Activated CD4-positive, alpha-beta T cell treated with anti-CD3 and anti-CD28 coated beads, Interleukin-2, Interleukin-6, amounts not matched to agents 100 ng/mL and 50 ng/mL, durations not matched to agents 16 hours and 8 hours (primary cell): ENCODE measurements at places on chromosomes 5 and 9.

GRCh38 chr9:109423877-109424276 lies 74.2 kb downstream of the PTPN3 start:
- no peak for DNase-seq

DNA sequence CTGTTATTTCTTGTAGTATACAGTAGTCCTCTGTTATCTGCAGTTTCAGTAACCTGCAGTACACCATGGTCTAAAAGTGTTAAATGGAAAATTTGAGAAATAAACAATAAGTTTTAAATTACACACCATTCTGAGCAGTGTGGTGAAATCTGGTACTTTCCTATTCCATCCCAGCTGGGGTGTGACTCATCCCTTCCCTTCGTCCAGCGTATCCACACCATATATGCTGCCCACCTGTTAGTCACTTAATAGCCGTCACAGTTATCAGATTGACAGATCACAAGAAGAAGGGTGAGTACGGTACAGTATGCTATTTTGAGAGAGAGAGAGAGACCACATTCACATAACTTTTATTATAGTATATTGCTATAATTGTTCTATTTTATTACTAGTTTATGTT lies 28.9 kb downstream of the FAM151B start:
- peak; percentile 39 for DNase-seq

DNA sequence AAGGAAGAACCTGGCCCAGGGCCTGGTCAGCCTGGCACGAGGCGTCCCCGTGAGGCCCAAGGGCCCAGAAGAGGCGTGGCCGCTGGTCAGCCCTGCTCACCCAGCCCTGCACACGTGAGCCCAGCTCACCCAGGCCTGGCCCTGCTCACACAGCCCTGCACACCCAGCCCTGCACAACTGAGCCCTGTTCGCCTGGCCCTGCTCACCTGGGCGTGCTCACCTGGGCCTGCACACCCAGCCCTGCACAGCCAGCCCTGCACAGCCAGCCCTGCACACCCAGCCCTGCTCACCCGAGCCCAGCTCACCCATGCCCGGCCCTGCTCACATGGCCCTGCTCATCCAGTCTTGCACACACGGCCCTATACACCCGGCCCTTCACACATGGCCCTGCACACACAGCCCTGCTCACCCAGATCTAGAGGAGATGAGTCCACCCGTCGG lies 2.1 kb downstream of the ZDHHC11 start:
- DNase-seq: no peak

DNA sequence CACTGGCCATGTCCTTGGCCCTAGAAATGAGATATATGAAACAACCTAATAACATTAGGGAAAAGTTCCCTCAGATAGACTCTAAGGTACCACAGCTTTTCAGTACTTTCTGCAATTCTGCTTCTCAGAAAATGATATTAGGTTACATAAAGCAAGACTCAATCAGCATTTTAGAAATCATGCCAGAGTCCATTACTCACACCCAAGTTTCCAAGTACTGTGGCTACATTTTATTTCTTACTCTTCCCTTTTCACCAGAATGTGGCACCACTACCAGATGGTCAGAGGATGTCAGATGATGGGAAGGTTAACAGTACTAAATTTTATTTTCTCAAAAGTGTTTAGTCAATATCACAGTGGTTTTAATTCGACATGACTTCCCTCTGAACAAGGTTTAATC lies 217.2 kb downstream of the MLLT3 start:
- DNase-seq: no peak

DNA sequence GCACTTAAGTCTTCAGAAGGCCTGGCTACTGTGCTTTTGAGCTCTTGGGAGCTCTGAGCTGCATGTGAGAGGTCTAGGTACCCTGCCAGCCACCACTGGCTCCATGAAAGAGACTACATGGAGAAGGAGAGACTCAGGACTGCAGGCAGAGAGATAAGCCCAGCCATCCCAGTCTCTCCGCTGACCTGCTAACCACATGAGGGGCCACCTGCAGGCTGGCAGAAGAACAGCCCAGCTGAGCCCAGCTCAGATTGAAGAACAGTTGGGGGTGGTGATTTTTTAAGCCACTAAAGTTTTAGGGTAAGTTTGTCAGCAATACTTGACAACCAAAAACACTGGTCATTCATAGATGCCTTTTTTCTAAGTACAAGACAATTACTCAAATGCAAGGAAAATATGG lies 205.0 kb upstream of the PRDM9 start:
- no peak for DNase-seq

- peak; percentile 43 for DNase-seq
Observed at GRCh38 chr5:176542596-176543427, 5.6 kb upstream of the RNF44 start.

- no peak for DNase-seq
Observed at GRCh38 chr5:142946547-142947426, 176.6 kb downstream of the ARHGAP26 start.

DNA sequence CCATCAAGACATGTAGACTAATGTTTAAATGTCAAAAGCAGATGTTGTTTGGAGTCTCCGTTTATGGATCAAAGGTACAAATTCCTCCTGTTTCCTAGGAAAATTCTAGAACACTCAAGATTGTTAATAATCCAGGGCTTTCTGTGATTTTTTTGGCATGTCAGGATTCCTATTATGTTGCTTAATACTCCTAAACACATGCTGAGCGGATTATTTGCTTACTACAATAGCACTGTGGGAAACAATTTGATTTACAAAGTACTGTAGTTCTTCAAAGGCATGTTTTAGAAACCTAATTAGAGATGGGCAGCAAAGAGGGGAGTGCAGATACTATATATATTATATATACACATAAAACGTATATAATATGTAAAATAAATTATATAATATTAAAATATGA lies 19.0 kb upstream of the SCAMP1 start:
- DNase-seq: no peak

DNA sequence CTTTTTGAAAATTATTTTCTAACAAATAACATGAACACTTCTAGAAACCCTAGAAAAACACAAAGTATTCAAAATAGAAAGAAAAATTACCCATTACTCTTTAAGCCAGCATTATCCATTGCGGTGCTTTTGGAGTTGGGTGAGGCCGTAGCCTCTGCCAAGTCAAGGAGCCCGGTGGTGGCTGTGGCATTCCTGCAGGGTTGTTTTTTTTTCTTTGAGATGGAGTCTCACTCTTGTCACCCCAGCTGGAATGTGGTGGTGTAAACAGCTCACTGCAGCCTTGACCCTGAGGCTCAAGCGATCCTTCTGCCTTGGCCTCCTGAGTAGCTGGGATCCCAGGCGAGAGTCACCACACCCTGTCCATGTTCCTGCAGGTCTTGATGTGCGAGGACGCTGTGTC lies 8.2 kb upstream of the AHRR start:
- DNase-seq: no peak

GRCh38 chr5:5386329-5386728 lies 36.1 kb upstream of the ICE1 start:
- DNase-seq: no peak

DNA sequence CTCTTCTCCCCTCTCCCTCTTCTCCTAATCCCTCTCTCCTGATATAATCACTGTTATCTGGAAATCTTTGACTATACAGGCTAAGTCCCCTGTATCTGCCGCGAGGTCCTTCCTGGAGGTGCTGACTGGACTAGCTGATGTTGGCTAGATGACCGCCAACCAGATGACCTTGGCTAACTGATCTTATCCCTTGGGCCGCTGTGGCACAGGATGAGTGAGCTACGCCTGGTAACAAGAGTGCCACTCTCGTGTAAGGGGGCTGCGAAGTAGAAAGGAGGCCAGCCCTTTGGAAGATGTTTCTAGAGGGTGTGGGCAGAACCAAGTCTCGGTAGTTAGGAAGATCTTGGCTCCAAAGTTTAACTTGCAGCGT lies 345 bp upstream of the PRRC1 start:
- no peak for DNase-seq

DNA sequence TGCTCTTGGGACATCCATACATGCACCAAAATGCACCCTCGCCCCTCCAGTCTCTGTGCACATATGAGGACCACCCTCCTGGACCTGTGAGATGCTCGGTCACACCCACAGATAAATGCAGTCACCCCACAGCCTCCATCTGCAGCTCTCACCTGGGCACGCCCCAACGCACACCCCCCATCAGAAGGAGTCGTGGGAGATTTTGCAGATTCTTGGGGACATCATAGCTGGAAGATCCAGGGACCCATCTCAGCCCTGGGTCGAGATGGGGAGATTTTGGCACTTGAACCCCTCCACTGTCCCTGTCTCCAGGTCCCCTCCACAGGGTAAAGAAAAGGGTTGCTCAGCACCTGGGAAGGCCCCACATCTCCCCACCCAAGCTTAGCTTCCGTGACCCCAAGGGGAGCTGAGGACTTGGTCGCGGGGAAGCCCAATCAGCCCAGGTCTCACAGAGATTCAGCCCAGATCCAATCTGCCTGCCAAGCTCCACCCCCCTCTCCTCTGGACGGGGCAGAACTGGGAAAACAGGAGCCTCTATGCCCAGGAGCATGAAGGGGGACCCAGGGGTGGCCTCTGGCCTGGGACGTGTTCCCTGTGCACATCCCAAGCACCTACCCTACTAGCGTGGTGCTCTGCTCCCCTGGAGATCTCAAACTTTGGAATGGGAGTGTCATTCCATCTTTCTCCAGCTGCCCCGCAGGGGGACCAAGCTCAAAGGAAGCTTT lies 89.2 kb upstream of the LMX1B start:
- DNase-seq: no peak

GRCh38 chr5:109324931-109325330 lies 84.8 kb downstream of the PJA2 start:
- no peak for DNase-seq

DNA sequence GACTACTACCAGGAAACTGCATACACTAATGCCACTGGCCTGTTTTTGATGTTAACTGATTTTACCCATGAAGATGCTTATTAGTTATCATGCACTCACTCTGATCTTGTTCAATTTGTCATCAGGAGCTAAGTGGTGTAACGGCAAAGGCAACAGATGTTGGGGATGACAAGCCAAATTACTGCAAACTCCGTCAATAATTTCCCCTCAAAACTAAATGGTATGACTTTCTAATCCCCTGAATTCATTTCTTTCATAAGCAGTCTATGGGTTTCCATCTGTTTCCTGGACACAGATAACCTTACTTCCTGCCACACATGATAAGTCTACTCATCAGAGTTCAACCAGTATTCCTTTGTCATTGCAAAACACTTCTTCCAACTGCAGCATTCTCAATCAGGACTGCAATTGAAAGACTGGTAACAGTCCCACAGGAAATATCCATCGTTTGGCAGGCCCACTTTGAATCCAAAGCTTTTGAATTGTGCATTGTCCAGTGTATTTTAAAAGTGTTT lies 96.2 kb upstream of the SMC2 start:
- DNase-seq: no peak

DNA sequence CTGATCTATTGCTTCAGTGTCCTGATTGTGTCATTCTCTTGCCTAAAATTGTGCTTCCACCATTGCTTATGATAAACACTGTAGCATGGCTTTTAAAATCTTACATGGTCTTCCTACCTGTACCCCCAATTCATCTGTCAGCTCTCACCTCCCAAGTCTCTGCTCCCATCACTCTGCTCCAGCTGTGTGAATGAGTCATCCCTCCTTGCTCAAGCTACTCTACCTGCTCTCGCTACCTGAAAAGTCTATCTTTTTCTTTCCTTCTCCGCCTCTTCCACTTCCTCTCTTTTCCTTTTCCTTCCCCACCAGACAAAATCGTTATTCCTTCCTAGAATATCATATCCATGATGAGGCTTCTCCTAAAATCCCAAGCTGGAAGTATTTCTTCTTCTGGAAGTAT lies 341.7 kb downstream of the PRELID2 start:
- no peak for DNase-seq

GRCh38 chr9:8489835-8490234 lies 690.3 kb upstream of the DMAC1 start:
- no peak for DNase-seq

GRCh38 chr5:92633176-92633575 lies 947.8 kb downstream of the NR2F1-AS1 start:
- no peak for DNase-seq

DNA sequence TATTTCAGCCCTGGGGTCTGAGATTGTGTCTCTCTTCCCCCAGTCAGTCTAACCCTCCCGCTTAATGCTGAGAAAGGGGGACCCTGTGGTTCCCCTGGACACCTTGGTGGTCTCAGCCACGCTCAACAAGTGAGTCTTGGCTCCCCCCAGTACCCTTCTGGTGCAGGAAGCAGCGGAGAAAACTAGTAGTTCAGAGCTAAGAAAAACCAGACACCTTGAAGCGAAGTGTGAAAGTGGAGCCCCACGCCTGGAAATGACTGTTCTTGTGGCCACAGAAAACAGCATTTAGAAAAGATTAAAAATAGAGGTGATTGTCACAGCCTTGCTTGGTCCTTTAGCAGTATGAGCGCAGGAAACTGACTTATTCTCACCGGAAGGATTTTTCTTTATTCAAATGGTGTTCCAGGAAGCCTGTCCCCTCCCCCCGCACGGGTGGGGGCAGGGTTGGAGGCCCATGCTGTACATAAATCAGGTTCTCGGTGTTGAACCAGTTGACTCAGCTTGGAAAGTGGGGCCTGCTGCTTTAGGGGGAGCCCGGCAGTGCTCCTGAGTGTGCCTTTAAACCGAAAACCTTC lies 8.1 kb downstream of the ARPC5L start:
- DNase-seq: peak; percentile 95

DNA sequence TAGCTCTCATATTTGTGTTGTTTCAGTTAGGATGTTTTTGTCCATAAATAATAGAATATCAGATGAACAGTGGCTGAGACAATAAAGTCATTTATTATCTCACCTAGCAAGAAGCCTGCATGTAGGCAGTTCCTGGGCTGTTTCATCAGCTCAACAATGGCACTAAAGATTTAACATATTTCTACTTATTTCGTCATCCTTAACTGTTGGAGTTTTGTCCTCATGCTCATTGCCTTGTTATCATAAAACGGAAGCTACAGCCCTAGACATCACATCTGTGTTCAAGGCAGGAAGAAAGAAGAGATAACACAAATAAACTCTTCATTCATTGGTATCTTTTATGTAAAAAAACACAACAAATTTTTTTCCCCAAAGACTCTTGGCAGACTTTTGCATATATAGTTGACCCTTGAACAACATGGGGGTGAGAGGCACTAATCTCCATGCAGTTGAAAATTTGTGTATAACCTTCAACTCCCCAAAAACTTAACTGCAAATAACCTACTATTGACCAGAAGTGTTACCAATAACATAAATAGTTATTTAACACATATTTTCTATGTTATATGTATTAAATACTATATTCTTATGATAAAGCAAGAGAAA lies 277.2 kb upstream of the ADRA1B start:
- DNase-seq: no peak

GRCh38 chr9:118129541-118129940 lies 425.3 kb downstream of the TLR4 start:
- no peak for DNase-seq

- peak; percentile 8 for DNase-seq
Observed at GRCh38 chr5:120655828-120656435, 191.8 kb downstream of the PRR16 start.

GRCh38 chr5:112907166-112907631 lies 14.8 kb downstream of the REEP5 start:
- no peak for DNase-seq

- no peak for DNase-seq
Observed at GRCh38 chr9:86830356-86830755, 117.0 kb downstream of the GAS1 start.

GRCh38 chr5:21665524-21665923 lies 1187.6 kb downstream of the CDH12 start:
- DNase-seq: no peak

DNA sequence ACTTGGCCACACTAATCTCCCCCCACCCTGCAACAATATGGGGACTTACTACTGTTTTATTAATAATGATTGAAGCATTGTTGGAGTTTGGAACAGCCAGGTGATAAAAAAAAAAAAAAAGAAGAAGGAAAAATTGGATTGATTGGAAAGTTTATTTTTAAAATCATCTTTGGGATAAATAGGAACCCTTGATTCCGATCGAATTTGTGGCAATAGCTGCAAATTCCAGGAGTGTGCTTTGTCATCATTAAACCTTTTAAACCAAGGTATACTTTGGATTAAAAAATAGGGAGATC lies 907 bp upstream of the NR2F1 start:
- DNase-seq: no peak
